Umbilical cord (tissue), 2 donors: ENCODE measurements at places on chromosomes 4 and X.

DNA sequence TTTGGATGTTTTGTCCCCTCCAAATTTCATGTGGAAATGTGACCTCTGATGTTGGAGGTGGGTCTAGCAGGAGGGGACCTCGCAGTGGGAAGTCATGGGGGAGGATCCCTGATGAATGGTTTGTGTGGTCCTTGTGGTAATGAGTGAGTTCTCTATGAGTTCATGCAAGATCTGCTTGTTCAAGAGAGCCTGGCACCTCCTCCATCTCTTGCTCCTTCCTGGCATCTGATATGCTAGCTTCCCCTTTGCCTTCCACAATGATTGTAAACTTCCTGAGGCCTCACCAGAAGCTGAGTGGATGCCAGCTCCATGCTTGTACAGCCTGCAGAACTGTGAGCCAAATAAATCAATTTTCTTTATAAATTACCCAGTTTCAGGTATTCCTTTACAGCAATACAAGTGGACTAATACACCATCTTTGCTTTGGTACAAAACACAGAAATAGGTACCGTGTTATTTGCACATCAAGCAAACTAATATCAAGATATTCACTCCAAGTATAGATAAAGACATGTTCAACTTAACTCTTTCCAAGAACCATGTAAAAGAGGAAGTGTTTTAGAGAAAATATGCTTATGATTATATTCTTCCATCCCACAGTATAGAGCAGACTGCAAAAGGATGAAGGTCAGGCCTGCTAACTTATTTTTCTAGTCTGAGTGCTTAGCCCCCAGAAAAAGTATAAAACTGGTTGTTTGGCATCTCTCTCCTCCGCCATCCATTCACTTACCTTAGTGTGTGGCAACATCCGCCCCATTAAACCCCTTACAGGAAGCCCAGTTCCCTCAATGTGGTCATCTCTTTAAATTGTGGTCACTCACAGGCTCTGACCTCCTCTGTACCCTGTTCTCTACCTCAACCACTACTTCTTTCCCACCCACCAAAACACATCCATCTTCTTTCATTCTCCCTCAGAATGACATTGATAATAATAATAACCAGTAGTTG, 6.7 kb downstream of the ARAP2 start:
- DNase-seq = no peak

- DNase-seq = peak; percentile 55
Measured at GRCh38 chr4:54322818-54323417, 93.8 kb downstream of the PDGFRA start.

GRCh38 chr4:188023682-188024081, 28.1 kb downstream of the ZFP42 start:
- no peak for DNase-seq

DNA sequence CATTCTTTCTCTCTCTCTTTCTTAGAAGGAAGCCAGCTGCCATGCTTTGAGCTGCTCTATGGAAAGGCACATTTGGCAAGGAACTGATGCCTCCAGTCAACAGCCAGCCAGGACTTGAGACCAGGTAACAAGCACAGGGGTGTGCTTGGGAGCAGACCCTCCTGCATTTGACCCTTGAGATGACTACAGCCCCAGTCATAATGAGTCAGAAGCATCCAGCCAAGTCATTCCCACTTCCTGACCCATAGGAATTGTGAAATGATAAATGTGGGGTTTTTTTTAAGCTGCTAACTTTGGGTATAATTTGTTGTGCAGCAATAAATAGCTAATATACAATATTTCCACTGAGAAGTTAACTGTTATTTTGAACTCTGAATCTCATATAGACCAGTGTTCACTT, 446.9 kb downstream of the GRXCR1 start:
- no peak for DNase-seq

- no peak for DNase-seq
Measured at GRCh38 chr4:3472411-3473141, 9.5 kb downstream of the DOK7 start.
